ENCODE measurements at places on chromosomes 3 and 15.
A peak's percentile ranks its signal among the peaks of the same experiment; 100 is the strongest.

- no peak for DNase-seq
Observed at GRCh38 chr3:195856410-195857084, 44.8 kb upstream of the MUC4 start.

DNA sequence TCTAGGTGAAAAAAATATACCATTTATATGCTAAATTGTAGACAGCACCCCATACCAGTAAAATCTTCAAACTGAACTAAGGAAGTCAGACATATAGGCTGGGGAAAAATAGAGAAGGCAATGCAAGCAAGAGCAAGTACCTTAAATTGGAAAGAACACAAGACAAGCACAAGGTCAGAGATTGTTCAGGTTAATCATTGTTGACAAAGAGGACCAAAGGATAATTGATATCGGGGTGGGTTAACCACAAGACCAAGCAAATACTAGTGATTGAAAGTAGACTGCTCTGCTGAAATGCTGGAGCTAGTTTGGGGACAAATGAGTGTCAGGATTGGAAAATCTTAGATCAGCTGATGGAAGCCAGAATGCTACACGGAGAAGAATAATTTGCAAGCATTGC, 499.8 kb downstream of the ROBO2 start:
- DNase-seq, result no peak

DNA sequence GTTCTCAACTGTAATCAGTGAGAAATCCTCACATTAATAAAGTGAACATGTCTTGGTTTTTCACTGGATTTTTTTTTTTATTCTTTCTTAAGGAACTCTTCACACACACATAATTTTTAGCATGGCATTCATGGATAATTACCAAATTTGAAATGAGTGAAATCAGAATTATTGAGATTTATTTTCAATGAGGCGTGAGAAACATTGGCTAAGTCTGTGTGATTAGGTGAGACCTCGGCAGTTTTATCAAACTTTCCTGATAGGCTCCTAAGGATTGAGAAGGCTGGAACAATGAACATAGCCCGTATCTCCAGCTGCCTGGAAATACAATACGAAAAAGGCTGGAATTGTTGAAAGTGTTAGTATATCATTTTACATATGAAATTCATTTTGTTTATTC, 35.5 kb downstream of the MDFIC2 start:
- DNase-seq, result no peak

DNA sequence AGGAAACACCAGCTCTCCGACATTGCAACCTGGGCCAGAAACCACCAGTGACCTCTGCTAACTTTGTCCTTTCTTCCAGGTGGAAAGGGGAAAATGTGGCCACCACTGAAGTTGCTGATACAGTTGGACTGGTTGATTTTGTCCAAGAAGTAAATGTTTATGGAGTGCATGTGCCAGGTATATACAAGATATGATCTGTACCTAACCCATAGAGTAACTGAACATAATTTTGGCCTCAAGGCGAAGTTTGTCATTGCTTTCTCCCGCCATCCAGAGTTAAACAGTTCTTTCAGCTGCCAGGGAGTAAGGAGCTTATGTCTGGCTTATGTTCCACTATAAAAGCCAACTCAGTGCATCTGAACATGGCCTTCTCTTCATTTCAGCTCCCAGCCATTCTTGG, 36.7 kb downstream of the HDC start:
- no peak for DNase-seq

DNA sequence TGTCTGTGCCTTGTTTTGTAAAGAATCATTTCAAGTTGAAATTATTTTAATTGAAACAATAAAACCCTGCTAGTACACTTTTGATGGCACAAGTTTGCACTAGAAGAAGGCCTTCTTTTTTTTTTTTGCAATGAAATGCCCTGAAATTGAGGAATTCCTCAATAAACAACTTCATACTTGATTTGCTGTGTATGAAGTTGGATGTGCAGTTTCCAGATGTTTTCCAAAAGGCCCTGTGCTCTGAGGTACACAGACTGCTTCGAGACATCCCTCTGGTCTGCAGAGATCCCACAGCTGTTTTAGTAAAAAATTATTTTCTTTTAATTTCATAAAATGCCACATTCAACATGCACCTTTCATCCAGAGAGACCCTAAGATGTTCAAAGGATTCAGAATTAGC, 48.9 kb downstream of the HES1 start:
- no peak for DNase-seq

GRCh38 chr15:34841262-34841725, 45.9 kb upstream of the ACTC1 start:
- no peak for DNase-seq

DNA sequence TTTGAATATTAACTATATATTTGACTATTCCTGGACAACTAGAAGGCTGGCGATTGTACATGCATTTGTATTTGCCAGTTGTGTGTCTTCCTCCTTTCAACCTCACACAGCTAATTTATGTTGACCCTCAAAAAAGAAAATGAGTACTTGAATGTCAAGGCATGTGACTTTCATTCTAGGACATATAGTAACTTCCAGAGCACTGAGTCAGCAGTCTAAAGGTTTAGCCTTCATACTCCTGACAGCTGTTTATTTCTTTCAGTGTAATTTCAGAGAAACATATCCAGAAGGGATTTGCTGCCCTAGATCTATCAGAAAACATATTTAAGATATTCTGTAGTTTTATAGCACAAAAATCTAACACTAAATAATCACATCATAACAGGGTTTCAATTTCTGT, 74.6 kb upstream of the GOLGA8J start:
- DNase-seq, result no peak

GRCh38 chr3:119175872-119176756, 2.7 kb downstream of the UPK1B start:
- no peak for DNase-seq

GRCh38 chr3:196268284-196269163, 19.0 kb downstream of the PCYT1A start:
- DNase-seq, result no peak

GRCh38 chr15:46408312-46408711, 773.5 kb downstream of the SQOR start:
- DNase-seq, result no peak

- DNase-seq, result no peak
Observed at GRCh38 chr3:120350401-120350941, 1.3 kb upstream of the LRRC58 start.

DNA sequence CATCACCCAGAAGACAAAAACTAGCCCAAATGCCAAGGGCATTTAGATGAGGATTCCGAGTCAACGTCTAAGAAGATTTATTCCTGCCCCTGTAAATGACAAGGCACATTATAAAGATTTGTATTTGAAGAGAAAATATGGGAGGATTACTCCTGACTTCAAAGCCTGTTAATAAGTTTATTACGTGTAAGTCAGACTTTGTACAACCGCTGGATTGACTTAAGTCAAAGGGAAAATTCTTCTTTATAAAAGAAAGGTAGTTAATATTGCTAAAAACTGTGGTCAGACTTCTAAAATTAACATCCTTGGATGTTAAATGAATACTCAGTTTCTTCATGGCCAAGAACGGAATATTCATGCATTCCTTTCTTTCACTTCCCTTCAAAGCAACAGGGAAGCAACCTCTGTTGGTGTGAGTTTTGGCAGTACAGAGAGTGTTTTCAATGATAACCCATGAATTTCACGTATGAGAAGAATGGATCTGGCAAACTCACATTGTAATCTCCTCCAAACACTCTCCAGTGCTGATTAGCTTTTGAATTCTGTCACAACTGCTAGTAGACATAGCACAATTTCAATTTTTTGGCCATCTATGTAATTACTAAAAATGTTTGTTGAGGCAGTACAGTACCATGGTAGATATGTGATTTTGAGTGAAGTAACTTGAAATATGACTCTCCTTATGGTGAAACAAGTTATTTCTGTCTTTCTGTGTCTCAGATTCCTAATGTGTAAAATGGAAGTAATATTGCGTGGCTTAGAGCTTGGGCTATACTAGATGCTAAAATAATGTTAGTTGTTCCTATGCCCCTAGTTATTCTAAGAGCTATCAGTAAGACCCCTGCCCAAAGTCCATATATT, 62.0 kb downstream of the PLD1 start:
- DNase-seq, result no peak

DNA sequence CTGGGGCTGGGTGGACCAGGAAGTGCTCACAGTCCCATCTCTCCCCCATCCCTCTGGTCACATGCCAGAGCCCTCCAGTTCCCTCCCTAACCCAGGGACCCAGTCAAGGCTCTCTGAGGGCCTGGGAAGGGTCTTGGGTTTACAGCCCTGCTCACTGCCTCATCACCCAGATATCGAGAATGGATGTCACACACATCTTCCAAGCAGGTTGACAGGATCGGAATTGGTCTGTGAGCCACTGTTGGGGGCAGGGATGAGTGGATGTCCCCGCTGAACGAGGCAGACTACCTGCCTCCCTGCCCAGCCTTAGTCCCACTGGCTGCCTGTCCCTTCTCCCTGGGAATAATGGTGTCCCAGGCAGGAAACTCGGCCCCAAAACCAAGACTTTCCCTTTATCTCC, 20.0 kb upstream of the GOLGA6C start:
- DNase-seq, result no peak

- no peak for DNase-seq
Observed at GRCh38 chr3:61300006-61300380, 48.7 kb upstream of the FHIT start.

DNA sequence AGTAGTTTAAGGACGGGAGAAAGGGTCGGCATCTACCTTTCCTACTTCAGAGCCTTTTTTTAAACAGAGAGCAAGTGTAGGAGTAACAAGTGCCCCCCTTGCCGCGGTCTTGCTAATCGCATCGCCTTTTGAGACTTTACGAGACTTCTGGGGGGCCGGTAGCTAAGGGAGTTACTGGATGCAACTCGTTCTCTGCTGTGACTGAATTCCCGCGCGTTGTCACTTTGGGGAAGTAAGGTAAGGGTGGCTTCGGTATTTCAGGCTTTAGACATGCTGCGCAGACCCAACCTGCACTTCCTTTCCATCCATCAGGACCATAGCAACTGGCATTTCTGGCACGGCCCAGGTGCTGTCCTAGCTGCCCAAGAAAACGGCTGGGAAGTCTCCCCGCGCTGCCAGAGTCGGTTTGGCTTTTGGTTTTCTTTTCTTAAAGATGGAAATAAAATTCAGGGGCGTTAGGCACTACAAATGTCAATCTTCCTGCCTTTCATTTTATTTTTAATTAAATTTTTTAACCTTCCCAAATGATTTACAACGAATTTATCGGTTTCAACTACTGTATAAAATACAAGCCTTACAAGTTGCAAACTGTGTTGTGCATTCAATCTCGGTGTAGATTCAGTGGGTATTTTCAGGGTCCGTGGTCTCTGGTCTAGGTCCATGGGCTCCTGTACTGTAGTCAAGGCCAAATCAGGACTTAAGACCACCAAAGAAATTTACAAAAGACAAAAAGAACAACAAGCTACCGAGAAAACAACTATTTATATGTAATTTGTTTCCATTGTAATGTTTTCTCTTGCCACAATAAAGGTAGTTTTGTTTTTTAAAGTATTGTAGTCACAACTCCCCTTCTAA, 3.5 kb downstream of the MECOM start:
- no peak for DNase-seq

GRCh38 chr3:155763870-155764463, 19.1 kb upstream of the PLCH1 start:
- DNase-seq, result no peak

- DNase-seq, result no peak
Observed at GRCh38 chr3:5707794-5708193, 520.3 kb downstream of the EDEM1 start.

GRCh38 chr15:78422571-78423340, 15.3 kb upstream of the IREB2 start:
- DNase-seq, result peak; percentile 67

GRCh38 chr3:24498391-24498790, 3.7 kb upstream of the THRB start:
- DNase-seq, result no peak

- DNase-seq, result no peak
Observed at GRCh38 chr3:156253150-156253549, 132.8 kb downstream of the KCNAB1 start.

DNA sequence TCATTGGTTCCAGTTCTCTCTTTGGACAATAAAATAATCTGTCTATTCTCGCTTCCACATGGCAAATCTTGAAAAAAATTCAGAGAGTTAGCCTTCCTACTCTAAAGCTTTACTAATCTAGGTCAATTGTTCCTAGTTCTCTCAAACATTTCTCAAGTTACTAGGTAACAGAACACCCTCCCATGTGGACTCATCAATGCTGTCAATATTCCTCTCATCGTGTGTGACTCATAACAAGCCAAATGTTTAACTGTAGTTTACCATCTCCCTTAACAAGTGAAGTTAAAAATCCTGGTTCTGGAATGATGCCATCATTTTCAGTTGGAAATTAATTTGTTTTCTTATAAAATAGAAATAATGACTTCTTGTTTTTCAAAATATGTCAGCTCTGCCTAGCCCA, 438.6 kb downstream of the ROBO1 start:
- no peak for DNase-seq

DNA sequence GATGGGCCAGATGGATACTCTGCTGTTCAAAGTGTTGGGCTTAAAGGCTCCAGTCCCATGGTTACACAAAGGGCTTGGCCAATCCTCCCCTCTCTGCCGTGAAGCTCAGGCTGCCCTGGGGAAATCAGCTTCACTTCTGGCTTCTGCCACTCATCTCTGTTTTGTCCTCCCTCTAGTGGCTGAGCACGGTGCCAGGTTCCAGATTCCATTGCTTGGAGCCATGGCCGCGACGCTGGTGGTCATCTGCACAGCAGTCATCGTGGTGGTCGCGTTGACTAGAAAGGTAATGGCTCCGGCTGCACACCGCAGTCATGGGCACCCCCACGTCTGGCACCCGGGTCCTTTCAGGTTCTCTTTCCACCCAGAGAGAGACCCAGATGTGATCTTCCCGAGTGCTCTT, 5.6 kb downstream of the TIGIT start:
- peak; percentile 37 for DNase-seq

DNA sequence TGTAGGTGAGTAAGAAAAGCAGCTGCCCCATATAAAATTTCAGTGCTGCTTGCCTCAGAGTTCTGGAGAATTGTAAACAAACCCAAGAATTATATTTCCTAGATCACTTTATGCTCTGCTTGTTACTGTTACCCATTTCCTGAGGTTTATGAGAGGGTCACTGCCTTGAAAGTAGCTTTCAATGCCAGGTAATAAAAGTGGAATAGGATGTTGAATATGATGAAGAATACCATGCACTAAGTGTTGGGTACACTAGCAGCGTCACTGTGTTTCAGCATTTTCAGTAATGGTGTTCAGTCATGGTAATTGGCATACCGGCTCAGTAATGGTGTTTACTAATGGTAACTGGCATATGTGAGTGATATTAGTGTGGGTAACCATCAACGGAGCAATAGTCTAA, 449.8 kb upstream of the TPRG1 start:
- no peak for DNase-seq

- DNase-seq, result no peak
Observed at GRCh38 chr3:55868347-55868746, 381.2 kb upstream of the WNT5A start.

GRCh38 chr3:130687327-130687726, 59.3 kb downstream of the PIK3R4 start:
- no peak for DNase-seq
